ENCODE measurements at places on chromosomes 11 and 22. TPM values are rescaled to one million over a fixed set of nuclear protein-coding genes. Genes with fewer than 3 reads are reported as not detected.

The CARD16 gene
- total RNA-seq, result 86.3 TPM

The GAB4 gene
- total RNA-seq, result not detected

The SPTBN2 gene
- 50.4 TPM for total RNA-seq

The IGLL1 gene
- total RNA-seq, result not detected

The GAB2 gene
- total RNA-seq, result 23.5 TPM

The C11orf65 gene
- total RNA-seq, result 0.09 TPM

The MS4A13 gene
- not detected for total RNA-seq

The CALCB gene
- total RNA-seq, result not detected

The IGSF22 gene
- total RNA-seq, result not detected

The FOLR3 gene
- not detected for total RNA-seq

The NXPE1 gene
- not detected for total RNA-seq

The MRGPRG gene
- not detected for total RNA-seq

The PKP3 gene
- 0.68 TPM for total RNA-seq

The NRGN gene
- total RNA-seq, result 1.3 TPM

The FAM111B gene
- 20.6 TPM for total RNA-seq

The CLP1 gene
- 24.6 TPM for total RNA-seq

The INTS4 gene
- total RNA-seq, result 45.1 TPM

The KCNJ4 gene
- total RNA-seq, result not detected

The PGGHG gene
- 28.4 TPM for total RNA-seq

The PGA5 gene
- total RNA-seq, result not detected

The CDK2AP2 gene
- 25.2 TPM for total RNA-seq

The PRSS23 gene
- 236 TPM for total RNA-seq

The TTC9C gene
- 30.0 TPM for total RNA-seq

The SPI1 gene
- not detected for total RNA-seq

The IFITM10 gene
- total RNA-seq, result 0.33 TPM

The KRTAP5-1 gene
- not detected for total RNA-seq

The FAM181B gene
- 0.05 TPM for total RNA-seq

The ZNRF3 gene
- 3.2 TPM for total RNA-seq

The SPECC1L gene
- total RNA-seq, result 56.3 TPM

The UCP3 gene
- total RNA-seq, result 0.28 TPM

The UBQLN3 gene
- not detected for total RNA-seq

The ACTN3 gene
- total RNA-seq, result 0.14 TPM

The APOBEC3B gene
- total RNA-seq, result 2.5 TPM

The AGBL2 gene
- 0.17 TPM for total RNA-seq

The RCOR2 gene
- 0.09 TPM for total RNA-seq

The OR5A1 gene
- under 0.01 TPM for total RNA-seq

The KRTAP5-11 gene
- not detected for total RNA-seq

The MUC6 gene
- not detected for total RNA-seq

The HIPK3 gene
- total RNA-seq, result 85.6 TPM

The CTSD gene
- total RNA-seq, result 383 TPM

The OR52A1 gene
- total RNA-seq, result not detected

The MS4A12 gene
- not detected for total RNA-seq

The TMEM191B gene
- 1.9 TPM for total RNA-seq

The DEUP1 gene
- not detected for total RNA-seq

The SLC35F2 gene
- total RNA-seq, result 74.1 TPM

The GLYATL2 gene
- total RNA-seq, result not detected

The INPP5J gene
- total RNA-seq, result not detected

The DERL3 gene
- 1.3 TPM for total RNA-seq

The RHOD gene
- total RNA-seq, result 24.5 TPM

The LRRC75B gene
- 3.4 TPM for total RNA-seq

The MOGAT2 gene
- not detected for total RNA-seq

The KCNK4 gene
- not detected for total RNA-seq

The TECTA gene
- 0.51 TPM for total RNA-seq

The CCDC116 gene
- 0.17 TPM for total RNA-seq

The WNT11 gene
- total RNA-seq, result not detected

The RAC2 gene
- total RNA-seq, result 11.2 TPM
